DND-41 (cell line): ENCODE measurements at places on chromosomes 3 and 15.

DNA sequence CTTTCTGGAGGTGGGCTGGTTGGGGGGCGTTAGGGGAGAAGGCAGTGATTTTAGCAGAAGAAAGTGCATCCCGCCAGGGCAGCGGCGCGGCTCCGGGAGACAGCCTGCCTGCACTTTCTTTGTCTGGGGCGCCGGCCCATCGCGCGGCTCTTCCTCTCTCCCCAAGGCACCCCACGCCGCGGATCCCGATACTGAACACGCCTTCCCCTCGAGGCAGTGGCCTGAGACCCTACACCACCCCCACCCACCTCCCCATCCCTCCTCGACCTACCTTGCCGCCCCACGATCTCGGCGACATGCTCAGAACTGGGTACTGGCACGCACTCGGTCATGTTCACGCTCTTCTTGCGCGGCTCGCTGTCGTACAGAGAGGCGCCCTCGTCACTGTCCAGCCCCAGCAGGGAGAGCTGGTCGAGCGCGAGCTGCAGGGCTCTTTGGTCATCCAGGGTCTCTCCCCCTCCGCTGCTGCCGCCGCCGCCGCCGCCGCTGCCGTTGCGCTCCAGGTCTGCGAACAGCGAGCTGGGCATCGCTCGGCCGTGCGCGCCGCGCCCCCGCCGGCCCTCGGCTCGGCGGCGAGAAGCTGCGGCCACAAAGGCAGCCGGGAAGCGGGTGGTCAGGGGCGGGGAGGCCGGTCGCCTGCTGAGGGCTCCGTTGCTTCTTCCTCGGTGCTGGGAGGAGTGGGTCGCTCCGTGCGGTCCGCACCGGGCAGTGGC, 483 bp downstream of the MEX3B start:
- peak; percentile 32 for DNase-seq

GRCh38 chr3:171256445-171257250, 203.6 kb downstream of the TNIK start:
- no peak for DNase-seq

DNA sequence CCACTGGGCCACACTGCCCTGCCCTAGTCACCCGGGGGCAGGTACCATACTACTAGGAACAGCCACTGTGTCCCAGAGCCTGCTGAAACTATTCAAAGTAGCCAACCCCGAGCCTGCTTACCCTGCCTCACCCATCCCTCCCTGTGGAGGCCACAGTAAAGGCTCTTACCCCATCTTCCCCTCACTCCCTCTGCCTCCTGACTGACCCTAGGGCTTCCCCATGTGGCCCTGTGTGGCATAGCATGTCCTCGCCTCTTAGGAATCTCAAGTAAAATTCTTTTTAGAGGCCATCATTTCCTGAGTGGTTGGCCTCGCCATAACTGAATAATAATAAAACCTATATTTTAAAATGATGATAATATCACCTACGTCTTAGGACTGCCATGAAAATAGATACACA, 112.2 kb upstream of the SLC6A11 start:
- DNase-seq: no peak

GRCh38 chr3:57805674-57806073, 49.6 kb downstream of the SLMAP start:
- no peak for DNase-seq

DNA sequence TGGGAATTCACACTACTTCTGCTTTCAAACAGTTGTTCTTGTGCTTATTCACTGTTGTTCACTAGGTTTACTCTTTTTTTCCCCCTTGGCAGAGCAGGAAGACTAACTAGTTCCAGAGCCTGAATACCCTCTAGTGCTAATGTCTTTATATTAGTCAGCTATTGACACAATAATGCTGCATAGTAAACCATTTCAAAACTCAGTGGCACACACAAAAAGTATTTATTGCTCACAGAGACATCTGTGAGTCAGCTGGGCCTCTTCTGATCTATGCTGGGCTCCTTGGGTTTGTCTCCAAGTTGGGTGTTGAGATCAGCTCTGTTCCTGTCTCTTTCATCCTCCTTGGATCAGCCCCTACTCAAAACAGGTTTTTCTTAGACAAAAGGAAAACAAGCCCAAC, 51.1 kb downstream of the RSRC1 start:
- no peak for DNase-seq

- DNase-seq: no peak
These were observed 110.8 kb upstream of the HES1 start for GRCh38 chr3:194025119-194025518.

DNA sequence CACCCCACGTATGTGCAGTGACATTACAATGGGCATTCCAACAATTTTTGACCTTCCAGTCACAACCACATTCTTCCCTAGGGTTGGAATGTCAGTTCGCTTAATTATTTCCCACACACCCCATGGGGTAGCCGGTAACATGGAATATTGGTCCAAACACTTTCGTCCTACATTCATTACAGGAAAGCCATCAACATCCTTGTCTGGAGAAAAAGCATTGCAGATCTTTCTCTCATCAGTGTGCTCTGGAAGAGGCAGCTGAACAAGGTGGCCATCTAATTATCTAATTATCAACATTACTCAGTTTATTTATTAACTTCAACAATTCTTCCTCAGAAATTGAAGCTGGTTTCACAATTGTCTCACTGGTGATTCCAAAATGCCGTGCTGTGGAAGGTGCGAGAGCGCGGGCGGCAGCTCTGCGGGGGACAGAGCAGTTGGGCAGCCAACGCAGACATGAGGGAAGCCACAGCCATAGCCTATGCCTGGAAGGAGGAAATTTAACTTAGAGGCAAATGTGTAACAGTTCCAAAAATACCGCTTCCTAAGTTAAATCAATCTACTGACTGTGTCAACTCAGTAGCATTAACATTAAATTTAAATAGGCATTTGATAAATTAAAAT, 1158.9 kb upstream of the EPHA6 start:
- DNase-seq: no peak

DNA sequence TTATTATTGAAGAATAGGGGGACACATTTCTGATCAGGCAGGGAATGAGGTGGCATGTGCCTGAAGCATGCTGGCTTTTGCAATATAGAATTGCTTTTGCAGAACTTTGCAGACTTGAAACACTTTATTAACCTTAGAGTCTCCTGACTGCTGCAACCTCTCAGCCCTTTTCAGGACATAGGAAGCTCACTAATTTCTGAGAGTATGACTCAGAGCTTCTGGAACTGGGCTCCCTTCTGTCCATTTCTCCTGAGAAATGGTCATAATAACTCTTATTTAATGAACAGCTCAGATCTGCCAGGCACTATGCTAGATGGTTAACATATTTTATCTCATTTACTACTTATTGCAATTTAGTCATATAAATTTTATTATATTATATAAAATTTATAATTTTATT, 38.6 kb upstream of the DGKG start:
- DNase-seq: no peak

DNA sequence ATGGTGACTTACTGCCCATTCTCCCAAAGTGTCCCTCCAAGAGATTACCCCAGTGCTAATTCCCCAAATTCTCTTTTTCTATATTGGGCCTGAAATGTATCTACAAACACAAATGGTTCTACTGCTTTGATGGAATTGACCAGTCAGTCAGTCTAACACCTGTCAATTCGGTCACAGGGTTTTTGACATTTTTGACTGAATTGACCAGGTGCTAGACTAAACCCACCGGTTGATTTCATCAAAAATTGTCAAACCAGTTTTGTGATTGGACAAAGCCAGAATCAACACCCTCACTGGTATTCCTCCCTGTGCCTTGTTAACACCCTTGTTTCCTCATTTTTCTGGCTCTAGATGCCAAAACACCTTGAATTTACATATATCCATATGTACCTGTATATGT, 398.4 kb upstream of the NR2F2 start:
- no peak for DNase-seq

GRCh38 chr15:45468294-45468693, 54.3 kb downstream of the SLC30A4 start:
- no peak for DNase-seq

DNA sequence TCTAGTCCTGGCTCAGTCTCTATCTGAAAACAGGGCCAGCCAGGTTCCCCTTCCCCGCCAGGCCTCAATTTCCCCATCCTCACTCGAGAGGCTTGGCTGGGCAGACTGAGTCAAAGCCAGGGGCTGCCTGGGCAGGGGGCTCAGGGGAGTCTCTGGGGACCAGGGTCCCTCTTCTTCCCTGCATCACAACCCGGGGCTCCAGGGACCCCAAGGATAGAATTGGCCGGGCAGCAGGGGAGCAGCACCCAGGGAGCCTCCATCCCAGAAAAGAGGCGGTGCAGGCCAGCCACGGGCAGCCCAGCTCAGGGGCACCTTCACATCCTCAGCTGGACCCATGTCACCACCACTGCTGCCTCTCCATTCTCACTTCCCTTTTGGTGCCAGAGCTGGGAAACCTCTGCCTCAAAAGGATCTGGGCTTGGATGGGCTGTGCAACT, 13.3 kb upstream of the PLXND1 start:
- DNase-seq: no peak

DNA sequence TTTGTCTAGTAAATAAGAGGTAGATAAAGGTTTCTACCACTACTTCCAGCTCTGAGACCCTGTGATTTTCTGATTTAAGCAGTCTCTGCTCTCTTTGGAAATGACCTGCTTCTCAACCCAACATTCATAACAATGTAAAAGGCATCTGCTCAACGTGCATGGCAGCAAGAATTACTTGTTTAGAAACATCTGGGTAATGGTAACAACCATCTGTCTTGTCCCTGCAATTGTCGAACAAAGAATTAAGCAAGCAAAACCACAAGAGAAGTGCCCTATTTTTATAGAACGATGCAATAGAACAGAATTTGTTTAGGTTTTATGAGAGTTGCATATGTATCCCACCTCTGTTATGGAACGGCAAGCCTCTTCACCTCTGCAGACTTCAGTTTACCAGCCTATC, 7.1 kb upstream of the FSIP1 start:
- no peak for DNase-seq

DNA sequence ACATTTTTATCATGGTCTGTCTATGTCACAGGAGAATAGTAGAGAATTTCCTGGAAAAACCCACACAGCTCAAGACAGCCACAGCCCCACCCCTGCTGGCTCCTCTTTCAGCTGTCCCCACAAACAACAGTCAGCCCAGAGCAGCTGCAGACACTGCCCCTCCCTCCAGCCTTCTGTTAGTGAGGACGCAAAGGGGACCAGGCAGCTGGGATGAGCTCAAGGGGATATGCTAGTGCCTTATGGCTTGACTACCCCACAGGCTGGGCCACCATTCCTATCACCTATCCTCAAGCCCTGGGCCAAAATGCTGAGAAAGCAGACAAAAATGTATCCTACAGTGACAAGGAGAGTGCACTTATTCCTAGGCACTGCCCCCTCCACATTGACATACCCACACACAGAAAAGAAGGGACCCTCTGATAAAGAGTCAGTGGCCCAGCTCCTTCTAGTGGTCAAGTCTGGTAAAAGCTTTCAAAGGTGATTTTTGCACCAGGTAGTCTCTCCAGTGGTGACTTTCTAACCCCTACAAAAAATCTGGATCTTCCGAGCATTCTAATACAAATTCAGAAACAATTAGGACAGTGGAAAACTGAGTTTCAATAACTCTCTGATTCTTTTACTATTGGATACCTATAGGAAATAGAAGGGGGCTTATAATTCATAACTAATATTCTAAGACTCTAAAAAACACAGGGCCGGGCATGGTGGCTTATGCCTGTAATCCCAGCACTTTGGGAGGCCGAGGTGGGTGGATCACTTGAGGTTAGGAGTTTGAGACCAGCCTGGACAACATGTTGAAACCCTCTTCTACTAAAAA, 3.0 kb upstream of the MAP1A start:
- peak; percentile 89 for DNase-seq

GRCh38 chr3:122024800-122025199, 2.8 kb upstream of the ILDR1 start:
- DNase-seq: no peak
